ENCODE measurements at places on chromosomes 5 and 9.

DNA sequence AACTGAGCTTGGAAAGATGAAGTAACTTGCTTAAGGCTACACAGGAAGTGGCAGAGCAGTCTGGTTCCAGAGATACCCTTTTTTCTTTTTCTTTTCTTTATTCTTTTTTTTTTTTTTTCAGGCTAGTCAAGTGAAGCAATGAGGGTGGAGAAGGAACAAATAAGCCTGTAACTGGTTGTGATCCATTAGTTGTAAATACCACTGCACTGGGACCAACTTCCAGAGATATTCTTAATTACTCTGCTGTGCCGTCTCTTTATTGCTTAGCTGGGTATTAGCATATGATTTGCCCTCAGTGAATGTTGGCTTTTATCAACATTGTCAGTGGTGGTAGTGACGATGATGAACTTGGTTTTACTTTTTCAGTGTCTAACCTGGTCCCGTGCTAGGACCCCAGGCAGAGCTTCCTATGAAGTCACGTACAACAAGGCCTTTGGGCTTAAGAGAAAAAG is 26.7 kb downstream of the LNPEP start:
- DNase-seq = no peak

- DNase-seq = no peak
These were observed 516.1 kb downstream of the EFNA5 start for GRCh38 chr5:107154593-107154992.

GRCh38 chr5:100598446-100598845 is 63.3 kb downstream of the FAM174A start:
- no peak for DNase-seq

DNA sequence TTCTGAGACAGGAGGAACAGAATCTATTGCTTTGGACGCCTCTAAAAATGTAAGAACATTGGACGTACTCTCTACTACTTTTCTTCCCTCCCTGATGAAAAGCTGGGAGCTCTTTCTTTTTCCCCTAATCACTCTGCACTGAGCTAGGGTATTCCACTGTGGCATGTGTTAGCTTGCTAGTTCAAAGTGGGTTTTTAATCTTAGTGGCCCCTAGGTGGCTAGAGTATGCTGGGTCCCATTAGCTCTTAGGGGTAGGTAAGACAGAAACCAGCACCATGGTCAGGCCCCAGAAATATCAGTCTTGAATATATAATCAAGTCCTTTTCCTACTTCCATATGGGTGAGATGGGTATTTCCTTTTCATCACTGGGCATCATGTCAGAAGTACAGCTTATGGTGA is 945.2 kb upstream of the PTPRD start:
- DNase-seq = no peak

DNA sequence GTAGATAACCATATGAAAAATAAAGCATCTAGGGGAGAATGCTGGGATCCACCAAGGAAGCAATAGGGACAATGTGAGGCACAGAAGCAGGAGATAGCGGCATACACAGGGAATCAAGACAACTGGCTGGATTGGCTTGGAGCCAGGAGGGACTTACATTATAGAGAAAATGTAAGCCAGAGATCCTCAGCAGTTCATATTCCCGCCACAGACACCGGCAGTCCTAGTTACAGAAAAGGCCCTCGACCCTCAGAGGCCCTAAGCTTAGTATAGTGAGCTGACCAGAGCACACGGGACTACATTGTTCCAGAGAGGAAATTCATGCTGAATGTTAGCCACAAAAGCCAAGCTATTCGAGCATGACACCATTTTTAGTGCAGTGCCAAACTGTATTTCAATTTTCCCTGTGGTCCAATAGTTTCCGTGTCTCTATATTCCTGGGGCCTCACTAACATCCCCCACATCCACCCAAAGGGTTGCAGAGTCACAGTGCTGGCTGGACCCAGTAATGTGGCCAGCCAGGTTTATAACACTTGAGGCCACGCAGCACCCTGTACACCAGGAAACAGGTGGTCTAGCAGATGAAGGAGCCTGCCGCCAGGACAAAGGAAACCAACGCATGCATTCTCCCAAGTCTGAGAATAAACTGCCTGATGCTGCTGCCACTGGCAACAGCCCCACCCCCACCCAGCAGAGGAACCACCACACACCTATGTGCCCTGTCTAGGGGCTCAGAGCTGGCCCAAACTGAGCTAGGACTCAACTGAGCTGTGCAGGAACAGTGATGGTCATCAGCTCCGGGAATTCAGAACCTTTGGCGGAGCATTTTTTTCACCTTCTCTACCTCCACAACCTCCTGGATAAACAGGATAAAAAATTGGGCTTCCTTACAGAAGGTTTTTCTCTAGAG is 693.2 kb upstream of the CHD1 start:
- no peak for DNase-seq

DNA sequence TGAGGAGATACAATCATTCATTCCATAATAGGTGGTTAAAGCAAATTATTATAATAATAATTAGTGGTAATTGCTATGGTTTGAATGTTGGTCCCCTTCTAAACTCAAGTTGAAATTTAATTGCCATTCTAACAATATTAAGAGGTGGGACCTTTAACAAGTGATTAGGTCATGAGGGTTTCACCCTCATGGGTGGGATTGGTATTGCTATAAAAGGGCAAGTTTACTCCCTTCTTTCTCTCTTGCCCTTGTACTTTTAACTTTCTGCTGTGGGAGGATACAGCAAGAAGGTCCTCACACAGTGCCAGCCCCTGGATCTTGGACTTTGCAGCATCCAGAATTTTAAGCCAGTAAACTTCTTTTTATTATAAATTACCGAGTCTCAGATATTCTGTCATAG is 101.9 kb upstream of the PARP8 start:
- no peak for DNase-seq

DNA sequence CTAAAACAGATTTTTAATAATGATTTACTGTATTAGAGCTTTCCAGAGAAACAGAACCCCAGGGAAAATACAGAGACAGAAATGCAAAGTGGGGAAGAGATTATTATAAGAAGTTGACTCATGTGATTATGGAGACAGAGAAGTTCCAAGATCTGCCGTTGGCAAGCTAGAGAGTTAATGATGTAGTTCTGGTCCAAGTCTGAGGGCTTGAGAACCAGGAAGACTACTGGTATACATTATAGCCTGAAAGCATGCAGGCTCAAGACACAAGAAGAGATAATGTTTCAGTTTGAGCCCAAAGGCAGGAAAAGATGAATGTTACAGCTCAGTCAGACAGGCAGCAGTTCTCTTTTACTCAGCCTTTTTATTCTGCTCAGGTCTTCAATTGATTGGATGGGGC is 98.8 kb upstream of the NFIL3 start:
- DNase-seq = no peak

- no peak for DNase-seq
These were observed 309.2 kb downstream of the CEMIP2 start for GRCh38 chr9:71459082-71459481.

- DNase-seq = no peak
These were observed 115.7 kb downstream of the SUSD1 start for GRCh38 chr9:112059145-112059965.
